ENCODE measurements at places on chromosomes 2 and 18.

GRCh38 chr2:3447789-3448317 lies 68.4 kb downstream of the TRAPPC12 start:
- ATAC-seq = no peak

GRCh38 chr2:235966932-235967757 lies 201.0 kb downstream of the GBX2 start:
- ATAC-seq = no peak

DNA sequence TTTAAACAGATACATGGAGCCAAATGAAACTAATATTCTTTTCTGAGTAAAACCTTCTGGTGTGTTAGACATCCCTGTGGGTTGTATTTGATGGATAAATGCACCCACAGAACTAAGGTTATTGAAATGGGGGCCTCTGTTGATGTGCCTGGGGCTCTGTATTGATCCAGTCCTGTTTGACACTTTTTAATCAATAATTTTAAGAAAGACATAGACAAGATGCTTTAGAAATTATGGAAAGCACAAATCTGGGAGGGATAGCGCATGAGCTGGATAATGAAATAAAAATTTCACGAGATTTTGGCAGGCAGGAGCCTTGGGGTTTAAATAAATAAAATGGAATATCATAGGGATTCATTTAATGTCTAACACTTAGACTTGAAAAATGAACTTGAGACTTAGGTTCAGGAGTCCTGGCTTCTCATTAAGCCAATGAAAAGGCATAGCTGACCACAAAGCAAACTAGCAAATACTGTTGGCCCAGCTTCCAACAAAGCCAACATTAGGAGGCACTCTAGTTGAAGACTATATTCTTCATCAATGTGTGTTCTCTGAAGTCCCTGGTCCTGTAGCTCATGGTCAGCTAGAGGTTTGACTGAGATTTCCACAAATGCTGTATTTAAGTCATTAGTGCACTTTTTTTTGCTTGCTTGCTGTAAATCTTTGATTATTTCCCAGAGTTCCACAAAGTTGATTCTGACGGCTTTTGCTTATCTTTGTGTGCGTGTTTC lies 64.2 kb upstream of the SH3RF3 start:
- no peak for ATAC-seq

- no peak for ATAC-seq
Observed at GRCh38 chr2:101956465-101957438, 35.0 kb upstream of the IL1R2 start.

Data from stimulated activated memory B cell treated with anti-CD40 and anti-IgM and Interleukin-4, amounts not matched to agents 10 μg/mL and 1 μg/mL and 100 μg/mL, for 72 hours (primary cell).